ENCODE measurements at places on chromosomes 3 and 15.

- DNase-seq, result no peak
Measured at GRCh38 chr3:40243056-40243455, 66.5 kb upstream of the EIF1B start.

DNA sequence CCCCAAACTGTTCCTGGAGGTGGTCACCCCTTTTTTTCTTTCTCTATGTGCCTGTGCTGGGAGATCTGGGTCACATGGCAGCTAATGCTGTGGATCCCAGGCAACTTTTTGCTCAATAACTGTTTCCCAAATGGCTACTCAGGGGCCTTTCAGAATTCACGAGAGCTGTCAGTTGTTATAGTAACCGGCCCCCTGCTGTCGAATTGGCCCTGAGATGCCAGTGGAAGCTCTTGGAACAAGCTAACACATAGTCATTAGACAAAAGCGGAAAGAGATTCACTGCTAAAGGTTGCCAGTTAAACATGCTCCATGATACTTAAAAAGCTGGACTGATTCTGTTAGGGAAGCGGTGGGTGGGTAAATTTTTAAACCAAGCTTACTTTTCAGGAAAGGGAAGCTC lies 144.1 kb downstream of the FEZF2 start:
- DNase-seq, result no peak

GRCh38 chr3:81354119-81354518 lies 407.3 kb downstream of the GBE1 start:
- no peak for DNase-seq

DNA sequence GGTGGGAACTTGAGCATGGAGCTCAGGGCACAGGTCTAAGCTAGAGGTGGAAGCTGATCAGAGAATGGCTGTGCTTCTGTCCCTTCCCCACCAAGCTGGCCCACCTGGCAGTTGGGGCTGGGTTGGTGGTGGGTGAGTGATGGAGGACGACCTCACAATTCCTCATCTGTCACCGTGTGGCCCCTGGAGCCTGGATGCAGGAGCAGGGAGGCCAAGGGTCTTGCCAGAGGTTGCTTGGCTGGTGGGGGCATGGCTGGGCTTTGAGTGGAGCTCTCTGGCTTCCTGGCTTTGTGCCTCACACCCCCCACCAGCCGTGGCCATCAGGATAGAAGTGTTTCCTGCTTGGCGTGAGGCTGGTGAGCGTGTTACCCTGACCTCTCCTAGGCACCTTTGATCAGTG lies 36.0 kb downstream of the FBLN2 start:
- DNase-seq, result no peak

GRCh38 chr3:126865736-126866135 lies 117.2 kb upstream of the PLXNA1 start:
- DNase-seq, result no peak

DNA sequence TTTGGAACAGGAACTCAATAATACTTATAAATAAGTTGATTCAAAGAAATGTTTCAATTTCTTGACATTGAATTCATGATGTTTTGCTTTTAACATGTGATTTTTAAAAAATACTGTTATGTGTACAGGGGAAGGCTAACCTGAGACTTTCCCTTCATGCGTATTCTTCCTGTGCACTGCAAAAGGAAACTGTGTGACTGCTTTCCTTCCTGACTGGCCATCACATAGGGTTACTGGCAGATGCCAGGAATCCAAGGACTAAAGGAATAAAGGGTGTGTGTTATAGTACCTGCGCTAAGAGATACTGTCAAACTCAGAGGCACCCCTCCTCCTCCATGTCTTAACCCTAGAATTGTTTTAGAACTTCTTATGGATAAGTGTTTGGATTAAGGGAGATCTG lies 236.0 kb downstream of the UBE2E2 start:
- no peak for DNase-seq

GRCh38 chr15:101455291-101456025 lies 34.0 kb downstream of the PCSK6 start:
- peak; percentile 76 for DNase-seq

DNA sequence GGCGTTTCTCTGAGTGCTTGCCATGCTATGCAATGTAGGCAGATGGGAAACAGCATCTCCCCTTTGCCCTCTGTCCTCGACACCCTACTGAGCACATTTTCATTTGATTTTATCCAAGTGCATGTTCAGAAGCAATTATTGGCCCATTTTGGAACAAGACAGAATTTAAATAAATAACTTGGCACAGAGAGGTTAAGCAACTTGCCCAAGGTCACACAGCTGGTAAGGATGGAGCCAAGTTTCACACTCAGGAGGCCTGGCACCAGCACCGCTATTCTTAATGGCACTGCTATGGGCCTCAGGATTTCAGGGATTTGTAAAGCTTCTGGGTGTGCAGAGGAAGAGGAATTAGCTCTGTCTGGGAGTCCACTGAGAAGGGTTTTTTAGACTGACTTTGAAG lies 2.5 kb upstream of the GRIP2 start:
- no peak for DNase-seq

DNA sequence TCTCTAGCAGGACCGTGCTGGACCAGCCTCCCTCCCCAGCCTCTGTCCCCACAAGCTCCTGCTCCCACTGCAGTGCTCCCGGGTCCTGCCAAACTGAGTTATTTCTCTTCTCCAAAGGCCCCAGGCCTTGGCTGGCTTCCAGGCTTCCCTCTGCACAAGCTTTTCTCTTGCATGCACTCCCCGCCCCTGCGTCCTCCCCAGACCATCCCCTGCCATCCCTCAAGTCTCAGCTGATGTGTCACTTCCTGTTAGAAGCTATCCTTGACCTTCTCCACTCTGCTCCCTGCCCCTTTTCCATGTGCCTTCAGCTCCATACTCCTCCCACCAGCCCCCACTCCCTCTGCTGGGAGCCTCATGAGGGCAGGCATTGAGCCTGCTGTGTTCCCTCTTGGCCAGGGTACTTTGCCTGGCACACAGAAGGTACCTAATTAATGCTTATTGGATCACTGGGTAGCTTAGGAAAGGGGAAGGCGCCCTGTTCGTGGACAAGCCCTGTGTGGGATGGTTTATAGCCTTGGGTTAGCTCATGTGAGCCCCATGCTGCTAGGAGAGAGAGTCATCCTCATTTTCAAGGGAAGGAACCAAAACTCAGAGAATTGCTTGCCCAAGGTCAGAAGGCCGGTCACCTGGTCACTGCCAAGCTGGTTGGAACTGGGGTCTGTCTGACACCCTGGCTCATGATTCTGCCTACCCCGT lies 56.4 kb downstream of the FEM1B start:
- DNase-seq, result peak; percentile 81

DNA sequence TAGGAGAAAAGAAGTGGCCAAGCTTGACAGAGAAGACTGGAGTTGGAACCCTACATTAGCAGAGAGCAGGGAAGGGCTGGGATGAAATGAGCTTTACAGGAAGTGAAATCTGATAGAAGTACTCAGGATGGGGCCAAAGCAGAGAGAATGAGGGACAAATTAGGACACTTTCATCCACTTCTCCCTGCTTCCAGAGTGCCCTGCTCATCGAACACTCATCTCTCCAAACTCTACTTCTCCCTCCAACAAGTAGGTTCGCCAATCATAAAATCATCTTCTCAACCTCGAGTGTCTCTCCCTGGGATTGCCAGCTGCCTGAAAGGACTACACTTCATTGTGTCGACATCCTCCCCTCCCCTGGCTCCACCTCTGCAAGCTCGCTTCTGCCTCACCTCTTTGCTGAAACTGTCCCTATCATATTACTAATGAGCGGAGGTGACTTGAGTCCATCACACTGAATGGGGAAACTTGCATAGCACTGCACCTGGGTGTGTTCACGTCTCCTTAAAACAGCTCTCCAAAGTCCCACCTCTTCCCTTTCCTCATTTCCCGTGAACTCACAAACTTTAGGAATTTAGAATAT lies 365.8 kb downstream of the FOXP1 start:
- no peak for DNase-seq

- no peak for DNase-seq
Measured at GRCh38 chr3:20747741-20748140, 561.7 kb upstream of the SGO1 start.

DNA sequence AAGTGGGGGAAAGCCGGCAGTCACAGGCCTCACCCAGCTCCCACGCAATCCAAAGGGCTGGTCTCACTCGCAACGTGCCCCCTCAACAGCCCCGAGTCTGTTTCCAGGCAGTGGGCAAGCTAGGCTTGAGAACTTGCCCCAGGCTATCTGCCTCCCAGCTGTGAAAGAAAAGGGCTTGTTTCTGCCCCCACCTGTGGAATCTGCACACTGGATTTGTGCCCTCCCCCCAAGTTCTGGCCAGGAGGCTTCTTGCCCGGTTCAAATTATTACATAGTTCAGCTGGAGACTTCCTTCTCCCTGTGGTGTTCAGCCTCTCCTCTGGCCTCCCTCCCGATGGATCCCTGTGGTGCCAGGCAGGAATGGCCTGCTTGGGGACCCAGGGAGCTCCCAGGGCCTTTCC lies 283.9 kb upstream of the LYSMD4 start:
- DNase-seq, result no peak

- peak; percentile 6 for DNase-seq
Measured at GRCh38 chr3:182258538-182259177, 534.6 kb upstream of the ATP11B start.

DNA sequence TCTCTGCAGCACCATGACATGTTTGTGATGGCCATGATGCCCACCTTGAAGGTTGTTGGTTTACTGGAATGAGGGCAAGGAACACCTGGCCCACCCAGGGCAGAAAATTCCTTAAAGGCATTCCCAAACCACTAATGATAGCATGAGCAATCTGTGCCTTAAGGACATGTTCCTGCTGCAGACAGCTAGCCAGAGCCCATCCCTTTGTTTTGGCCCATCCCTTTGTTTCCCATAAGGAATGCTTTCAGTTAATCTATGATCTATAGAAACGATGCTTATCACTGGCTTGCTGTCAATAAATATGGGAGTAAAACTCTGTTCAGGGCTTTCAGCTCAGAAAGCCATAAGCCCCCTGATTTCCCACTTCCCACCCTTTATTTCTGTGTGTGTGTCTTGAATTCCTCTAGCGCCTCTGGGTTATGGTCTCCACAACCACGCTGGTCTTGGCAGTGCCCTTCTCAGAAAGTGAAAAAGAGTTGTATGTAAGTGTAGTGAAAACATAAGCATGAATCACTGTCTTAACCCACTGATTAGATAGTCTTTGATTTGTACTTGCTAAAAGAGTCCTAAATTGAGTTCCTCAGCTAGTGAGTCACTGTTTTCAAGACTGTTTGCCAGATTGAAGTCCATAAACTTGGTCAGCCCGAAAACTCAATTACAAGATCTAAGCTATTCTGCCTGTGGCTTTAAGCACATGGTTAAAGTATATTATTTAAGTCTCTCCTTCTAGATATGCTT lies 19.0 kb upstream of the CCR2 start:
- no peak for DNase-seq

DNA sequence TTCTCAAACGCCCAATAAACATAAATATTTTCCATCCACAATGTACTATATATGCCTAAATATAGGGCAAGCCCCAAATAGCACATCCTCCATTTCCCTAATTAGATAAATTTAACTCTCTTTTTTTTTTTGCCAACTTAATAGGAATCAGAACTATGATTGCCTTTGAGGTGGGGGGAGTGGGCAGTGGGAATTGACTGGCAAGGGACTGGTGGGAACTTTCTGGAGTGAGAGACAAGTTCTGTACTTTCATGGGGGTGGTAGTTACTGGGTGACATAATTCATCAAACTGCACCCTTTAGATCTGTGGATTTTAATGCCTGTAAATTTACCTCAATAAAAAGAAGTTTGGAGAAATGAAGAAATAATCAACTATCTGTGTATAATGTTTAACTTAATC lies 88.2 kb upstream of the CTDSPL start:
- no peak for DNase-seq

DNA sequence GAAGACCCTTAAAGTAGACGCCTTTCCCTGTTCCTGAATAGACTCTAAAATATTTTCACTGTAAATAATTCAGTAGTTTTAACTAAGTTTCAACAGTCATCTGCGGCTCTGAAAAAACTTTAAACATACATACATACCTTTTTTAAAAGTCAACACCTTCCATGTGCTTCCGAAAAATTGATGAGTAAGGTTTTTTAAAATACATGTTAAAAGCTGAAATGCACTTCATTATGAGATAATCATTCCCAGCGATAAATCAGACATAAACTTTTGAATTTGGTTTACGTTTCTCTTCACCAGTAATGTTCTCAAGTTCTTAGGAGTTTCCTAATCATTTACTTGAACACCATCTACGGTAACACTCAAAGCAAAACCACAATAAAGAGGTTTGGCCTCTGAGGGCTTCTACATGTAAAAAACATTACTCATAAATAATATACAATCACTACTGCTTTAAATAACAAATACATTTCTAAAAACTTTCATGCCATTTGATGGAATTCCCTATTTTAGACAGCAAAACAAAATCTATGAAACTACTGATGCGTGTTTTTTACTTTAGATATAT lies 403.5 kb downstream of the SHQ1 start:
- DNase-seq, result no peak

DNA sequence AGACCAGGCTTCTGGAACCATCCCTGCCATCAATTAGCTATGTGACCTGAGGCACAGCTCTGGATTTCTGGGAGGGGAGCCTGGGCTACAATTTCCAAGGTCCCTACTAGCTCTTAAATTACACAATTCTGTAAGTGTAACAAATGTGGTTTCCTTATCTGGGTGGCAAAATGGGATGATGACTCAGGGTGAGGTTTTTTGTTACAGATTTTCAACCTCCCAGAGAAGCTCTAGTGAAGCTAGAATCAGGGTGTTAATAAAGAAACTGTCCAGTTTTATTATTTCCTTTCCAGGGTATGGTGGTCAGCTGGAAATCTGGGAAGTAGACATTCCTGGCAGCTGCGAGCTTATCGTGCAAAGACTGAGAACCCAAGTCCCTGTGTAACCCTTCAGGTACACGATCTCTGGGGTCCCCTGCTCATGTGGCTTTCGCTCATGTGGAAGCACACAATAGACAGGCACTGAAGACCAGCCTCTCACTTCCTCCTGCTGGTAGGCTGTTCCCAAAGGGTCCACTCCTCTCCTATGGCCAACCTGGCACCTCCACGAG lies 7.3 kb downstream of the RAB27A start:
- peak; percentile 89 for DNase-seq

- no peak for DNase-seq
Measured at GRCh38 chr15:27254055-27254454, 283.1 kb downstream of the GABRG3 start.

GRCh38 chr15:58457466-58457965 lies 25.7 kb downstream of the LIPC start:
- peak; percentile 85 for DNase-seq

- DNase-seq, result no peak
Measured at GRCh38 chr3:198061119-198062067, 101.4 kb downstream of the LMLN start.

- no peak for DNase-seq
Measured at GRCh38 chr3:159536876-159537275, 451.8 kb upstream of the IL12A start.

Data from MV-4-11 (cell line).